ENCODE measurements at places on chromosomes 4 and X.

- no peak for DNase-seq
Measured at GRCh38 chrX:34576864-34577263, 80.2 kb downstream of the TMEM47 start.

DNA sequence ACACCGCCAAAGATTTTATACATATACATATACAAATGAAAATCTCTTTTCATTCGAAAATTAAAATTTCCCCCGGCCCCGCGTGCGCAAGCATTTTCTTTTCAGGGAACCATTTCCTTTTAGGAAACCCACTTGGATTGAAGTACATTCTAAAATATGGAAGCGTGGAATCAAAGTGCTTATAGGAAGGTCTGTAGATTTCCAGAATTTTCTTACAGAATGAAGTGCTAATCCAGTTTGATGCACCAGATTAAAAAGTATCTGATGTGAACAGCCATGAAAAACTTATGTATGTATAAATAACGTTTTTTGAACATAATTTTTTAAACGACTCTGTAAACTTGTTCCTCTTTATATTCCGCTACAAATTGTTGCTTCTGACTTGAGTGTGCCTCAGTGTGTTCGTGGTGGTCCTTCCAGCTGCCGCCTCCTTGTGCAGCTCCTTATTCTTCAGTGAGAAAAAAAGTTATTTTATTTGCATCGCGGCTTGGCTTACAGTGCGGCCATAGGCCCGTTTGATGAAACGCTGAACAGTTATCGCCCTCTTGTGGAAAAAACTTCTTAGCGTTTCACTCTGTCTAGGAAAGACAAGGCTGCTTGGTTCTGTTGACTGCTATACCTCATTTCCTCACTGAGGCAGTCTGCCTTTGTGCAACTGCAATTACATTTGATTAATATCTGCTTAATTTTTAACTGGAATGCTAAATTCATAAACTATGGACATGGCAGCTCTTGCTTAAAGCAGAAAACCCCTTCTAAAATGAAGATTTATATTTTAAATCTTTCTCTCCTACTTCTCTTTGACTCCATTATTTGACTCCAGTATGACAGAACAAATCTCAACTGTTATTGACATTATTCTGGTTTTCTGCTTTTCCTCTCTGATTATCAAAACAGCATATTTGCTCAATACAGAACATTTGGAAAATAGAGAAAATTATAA, 4.7 kb upstream of the NKX6-1 start:
- no peak for DNase-seq

- DNase-seq, result no peak
Measured at GRCh38 chr4:147730333-147730732, 1.6 kb upstream of the ARHGAP10 start.

DNA sequence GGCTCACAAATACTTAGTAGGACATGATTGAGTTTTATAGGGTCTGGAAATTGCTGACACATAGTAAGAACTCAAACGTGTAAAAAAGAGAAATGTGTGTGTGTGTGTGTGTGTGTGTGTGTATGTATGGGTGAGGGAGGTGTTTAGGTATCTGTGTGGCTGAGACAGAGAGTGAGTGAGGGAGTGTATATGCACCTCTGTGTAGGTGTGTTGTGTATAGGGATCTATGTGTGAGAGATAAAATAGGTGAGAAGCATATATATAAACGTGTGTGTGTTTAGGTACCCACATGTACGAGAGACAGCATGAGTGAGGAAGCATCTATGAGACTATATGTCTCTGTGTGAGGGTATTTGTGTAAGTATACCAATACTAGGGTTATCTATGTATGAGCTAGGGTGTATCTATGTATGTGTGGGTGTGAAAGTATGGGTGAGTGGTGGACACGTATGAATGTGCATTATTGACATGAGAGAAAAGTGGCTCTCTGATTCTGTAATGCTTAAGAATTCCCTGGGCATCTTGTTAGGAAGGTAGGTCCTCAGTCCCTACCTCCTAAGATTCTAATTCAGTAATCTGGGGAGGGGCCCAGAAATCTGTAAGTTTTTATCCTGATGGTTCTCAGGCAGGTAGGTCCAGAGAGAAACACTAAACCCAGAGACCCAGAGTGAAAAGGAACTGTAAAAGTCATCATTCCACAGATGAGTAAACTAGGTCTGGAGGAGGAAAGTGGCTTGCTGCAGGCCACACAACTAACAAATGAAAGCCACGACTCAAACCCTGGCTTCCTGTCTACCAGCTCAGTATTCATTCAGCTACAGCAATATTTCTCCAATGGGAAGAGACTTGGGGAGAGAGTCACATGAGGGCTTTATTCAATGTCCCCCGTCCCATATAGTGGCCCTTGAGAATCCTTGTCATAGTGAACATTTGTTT, 237.0 kb downstream of the IDS start:
- DNase-seq, result no peak

DNA sequence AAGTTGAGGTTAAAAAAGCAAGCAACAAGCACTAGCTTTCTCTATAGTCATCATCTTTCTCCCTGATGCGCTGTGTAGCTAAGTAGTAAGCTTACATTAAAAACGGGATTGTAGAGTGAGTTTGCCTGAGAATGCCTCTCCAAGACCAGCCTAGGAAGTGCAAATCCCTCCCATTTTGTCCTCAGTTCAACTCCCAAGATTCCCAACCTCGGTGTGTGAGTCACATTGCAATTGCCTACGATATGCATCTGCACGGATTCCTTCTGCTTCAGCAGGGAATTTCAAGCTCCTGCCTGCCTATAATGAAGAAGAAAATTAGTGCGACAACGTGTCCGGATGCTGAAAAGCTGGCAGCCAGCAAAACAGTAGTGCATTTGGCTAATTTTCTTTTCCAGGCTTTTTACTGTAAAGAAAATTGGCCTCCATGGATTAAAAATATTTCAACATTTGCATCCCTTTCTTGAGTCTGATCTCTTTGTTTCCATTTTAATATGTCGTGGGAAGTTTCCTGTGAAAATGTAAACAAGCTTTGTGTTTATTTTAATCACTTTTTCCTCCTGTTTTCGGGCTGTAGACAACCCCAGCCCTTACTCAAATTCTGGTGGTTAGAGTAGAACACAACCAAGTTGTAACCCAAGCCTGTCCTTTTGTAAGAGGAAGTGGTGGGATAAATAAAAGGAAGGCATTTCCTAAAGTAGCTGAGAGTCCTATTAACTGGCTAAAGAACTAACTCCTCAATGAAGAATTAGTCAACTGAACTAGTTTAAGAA, 58.4 kb upstream of the TET2 start:
- DNase-seq, result no peak

DNA sequence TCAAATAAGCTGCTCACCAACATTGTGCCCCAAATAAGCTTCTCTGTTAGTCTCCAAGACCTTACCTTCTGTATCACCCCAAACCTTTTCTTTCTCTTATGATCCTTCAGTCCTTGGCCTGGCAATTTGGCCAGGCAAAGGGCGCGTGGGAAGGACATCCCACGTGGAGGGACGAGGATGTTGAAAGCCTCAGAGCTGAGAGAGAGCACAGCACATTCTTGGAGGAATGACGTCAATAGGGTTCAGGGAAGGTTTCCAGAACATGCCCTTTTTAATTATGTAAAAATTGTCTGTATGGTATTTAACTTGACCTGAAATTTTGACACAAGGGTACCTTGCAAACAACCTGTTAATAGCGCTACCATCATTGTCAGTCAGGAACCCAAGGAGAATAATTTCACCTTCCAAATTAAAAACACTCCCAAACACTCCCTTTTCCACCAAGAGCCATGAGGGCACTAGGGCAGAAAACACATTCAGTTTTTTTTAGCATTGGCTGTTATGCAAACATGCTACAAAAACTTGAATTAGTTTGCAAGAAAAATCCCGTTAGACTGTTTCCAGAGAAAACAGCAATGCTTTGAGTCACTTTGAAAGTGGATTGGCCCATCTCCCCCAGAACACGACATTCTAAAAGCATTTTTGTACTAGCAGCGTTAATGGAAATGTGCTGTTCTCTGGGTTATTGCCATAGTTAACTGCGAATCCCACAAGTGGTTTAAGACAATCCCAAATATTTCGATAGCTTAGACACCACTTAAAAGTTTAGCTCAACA, 183.2 kb upstream of the PUDP start:
- DNase-seq, result no peak

GRCh38 chr4:100087743-100088142, 102.5 kb downstream of the DDIT4L start:
- no peak for DNase-seq

DNA sequence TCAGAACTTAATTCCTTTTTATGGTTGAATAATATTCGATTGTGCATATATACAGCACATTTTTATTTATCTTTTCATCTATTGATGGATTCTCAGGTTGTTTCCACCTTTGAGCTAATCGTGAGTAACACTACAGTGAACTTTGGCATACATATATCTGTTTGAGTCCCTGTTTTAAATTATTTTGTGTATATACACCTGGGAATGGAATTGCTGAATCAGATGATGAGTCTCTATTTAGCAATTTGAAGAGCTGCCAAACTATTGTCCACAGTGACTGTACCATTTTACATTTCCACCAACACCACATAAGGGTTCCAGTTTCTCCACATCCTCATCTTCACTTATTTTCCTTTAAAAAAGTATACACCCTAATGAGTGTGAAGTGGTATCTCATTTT, 166.2 kb upstream of the FGF13 start:
- DNase-seq, result no peak

DNA sequence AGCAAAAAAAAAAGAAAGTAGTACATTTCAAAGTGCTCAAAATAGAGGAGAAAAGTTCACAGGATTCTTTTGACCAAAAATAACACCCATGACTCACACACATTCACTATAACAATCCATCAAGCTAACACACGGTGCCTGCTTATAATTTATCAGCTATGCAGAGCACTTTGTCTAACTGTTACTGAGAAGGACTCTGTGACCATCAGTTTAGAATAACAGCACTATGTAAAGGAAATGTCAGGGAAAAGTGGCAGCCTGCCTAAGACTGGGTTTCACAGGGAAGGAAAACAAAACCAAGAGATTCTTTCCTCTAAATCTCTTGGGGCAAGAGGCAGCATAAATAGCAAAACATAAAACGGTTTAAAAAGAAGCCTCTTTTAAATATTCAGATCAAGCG, 54.8 kb downstream of the CCDC149 start:
- DNase-seq, result no peak

DNA sequence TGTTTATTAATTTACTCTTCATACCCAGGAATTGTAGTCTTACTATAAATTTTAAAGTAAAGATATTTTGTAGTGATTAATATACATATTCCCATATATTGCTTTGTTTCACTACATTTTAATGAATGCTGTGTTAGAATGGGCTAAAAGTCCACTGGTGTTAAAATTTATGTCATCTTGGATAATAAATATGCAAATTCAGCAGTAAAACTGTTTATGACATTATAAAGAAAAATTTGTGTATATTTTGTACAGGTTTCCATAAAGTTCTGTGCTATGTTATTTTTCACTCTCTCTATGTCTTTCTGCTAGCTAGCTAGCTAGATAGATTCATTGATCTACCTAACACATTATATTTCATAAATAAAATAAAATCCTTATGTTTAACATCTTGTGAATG, 1071.2 kb downstream of the FAT4 start:
- DNase-seq, result no peak

- DNase-seq, result no peak
Measured at GRCh38 chrX:72105436-72105835, 26.3 kb downstream of the RTL5 start.

GRCh38 chrX:38465686-38466085, 95.7 kb upstream of the TSPAN7 start:
- DNase-seq, result no peak

- no peak for DNase-seq
Measured at GRCh38 chr4:161336016-161336530, 827.7 kb downstream of the FSTL5 start.

DNA sequence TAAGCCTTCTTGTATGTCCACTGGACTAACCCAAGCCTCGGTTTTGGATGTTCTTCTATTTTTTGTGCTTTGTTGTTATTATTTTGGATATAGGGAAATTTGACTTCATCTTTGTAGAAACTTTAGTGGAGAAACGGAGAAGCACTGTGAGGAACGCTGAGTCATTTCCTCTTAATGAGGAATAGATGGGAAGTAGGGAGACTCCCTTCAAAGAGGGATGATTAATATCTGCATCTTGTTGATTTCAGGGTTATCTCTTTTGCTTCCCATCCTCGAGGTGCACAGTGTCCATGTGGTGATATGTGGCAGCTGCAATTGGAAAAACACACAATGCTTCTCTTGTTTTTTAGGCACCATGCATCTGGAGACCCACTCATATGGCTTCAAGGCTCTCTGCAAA, 1147.9 kb downstream of the NLGN4X start:
- DNase-seq, result no peak

DNA sequence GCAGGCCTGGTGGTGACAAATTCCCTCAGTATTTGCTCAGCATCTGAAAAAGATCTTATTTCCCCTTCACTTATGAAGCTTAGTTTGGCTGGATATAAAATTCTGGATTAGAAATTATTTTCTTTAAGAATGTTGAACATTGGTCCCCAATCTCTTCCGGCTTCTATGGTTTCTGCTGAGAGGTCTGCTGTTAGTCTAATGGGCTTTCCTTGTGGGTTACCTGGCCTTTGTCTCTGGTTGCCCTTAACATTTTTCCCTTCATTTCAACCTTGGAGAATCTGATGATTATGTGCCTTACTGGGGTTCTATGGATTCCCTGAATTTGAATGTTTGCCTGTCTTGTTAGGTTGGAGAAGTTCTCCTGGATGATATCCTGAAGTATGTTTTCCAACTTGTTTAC, 17.4 kb upstream of the TMPRSS11F start:
- DNase-seq, result no peak

GRCh38 chr4:59068722-59069418, 1958.7 kb upstream of the IGFBP7 start:
- DNase-seq, result no peak

- no peak for DNase-seq
Measured at GRCh38 chrX:889966-890651, 259.5 kb downstream of the SHOX start.

- DNase-seq, result no peak
Measured at GRCh38 chr4:40157436-40157835, 39.4 kb upstream of the RHOH start.

- DNase-seq, result no peak
Measured at GRCh38 chrX:141467442-141467841, 117.1 kb downstream of the SPANXA1 start.

- no peak for DNase-seq
Measured at GRCh38 chr4:182066037-182066436, 177.2 kb upstream of the TENM3 start.

DNA sequence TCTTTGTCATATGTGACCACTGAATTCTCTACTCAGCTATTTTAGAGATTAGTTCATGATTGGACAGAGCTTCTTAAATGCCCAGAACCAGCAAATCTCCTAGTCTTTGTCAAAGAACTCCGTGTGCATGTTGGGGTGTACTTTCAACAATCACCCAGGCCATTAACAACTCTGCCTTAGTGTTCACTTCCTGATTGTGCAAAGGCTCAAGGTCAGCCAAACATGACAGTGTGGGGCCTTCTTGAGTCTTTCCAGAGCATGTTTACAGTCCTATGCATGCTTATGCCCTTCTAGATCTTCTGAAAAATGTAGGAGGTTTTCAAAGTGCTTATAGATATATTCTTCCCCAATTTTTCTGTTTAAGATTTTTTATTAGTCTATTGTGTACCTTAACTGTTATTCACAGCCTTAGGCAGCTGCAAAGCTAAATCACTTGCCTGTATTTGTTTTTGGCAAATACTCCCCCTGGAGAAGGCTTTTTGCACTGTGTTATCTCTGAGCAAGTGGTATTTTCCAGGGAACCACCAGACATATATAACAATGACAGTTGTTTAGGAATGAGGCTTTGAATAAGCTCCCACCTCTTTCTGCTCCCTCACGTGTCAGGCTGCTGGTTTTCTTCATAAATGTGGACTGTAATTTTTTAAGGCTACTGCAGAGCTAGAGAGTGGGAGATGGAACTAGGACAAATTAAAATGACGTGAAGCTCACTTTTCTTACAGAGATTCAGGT, 24.0 kb upstream of the DRP2 start:
- no peak for DNase-seq

Measured in stimulated activated CD8-positive, alpha-beta memory T cell treated with anti-CD3 and anti-CD28 coated beads, Interleukin-4, amount 100 ng/mL, for 4 hours (primary cell).